Regular cardiac myocyte (primary cell): ENCODE measurements at places on chromosomes 6 and 20. TPM values are rescaled to one million over a fixed set of nuclear protein-coding genes. Genes with fewer than 3 reads are reported as not detected.

FAM50B gene
- total RNA-seq = 6.8 and 10.4 TPM in 2 replicates

MICB gene
- 9.0 and 20.7 TPM in 2 replicates for total RNA-seq

PRPF6 gene
- 49.6 and 65.6 TPM in 2 replicates for total RNA-seq

RAET1L gene
- not detected in 2 replicates for total RNA-seq

LY6G6D gene
- total RNA-seq = not detected in 2 replicates

CD93 gene
- 2.8 and 3.1 TPM in 2 replicates for total RNA-seq

CNBD2 gene
- total RNA-seq = 1.7 and 2.7 TPM in 2 replicates

MCHR2 gene
- total RNA-seq = not detected in 2 replicates

NPEPL1 gene
- total RNA-seq = 19.7 and 21.4 TPM in 2 replicates

CTAGE9 gene
- total RNA-seq = not detected in 2 replicates

SUPT3H gene
- total RNA-seq = 8.1 and 19.4 TPM in 2 replicates

ADGRG6 gene
- 1.3 and 2.8 TPM in 2 replicates for total RNA-seq

MAS1 gene
- total RNA-seq = under 0.01 TPM in 2 replicates

PPP1R3G gene
- total RNA-seq = 1.7 and 8.7 TPM in 2 replicates

SLC16A10 gene
- total RNA-seq = not detected in 2 replicates

ERVFRD-1 gene
- not detected in 2 replicates for total RNA-seq

EBF4 gene
- under 0.01 and 0.56 TPM in 2 replicates for total RNA-seq
